Stimulated activated memory B cell treated with anti-CD40 and anti-IgM and Interleukin-4, amounts not matched to agents 10 μg/mL and 1 μg/mL and 100 μg/mL, for 72 hours (primary cell): ENCODE measurements at places on chromosomes 1 and 21.

DNA sequence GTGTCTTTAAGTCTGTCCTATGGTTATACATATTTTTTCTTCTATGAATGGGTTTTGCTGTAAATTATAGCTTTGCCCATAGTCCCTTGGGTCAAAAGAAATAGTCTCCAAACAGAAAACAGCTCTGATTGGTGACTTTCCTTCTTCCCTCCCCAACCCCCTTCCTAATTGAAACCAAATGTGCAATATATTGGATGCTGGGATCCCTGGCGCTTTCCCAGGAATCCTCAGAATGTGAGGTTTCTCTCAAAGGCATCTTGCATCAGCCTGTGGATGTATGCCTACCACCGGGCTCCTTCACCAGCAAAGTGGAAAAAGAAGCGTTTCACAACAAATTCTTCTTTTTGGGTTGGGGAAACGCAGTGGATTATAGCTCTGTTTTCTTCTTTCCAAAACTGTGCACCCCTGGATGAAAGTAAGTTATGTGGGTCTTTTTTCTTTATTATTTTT is at the start of gene DDR2:
DDR2 (plus strand) TSS at position 248 of the 450 bp plus-strand sequence. CDS start 86,600 bp downstream, outside the sequence.
- no peak for ATAC-seq

DNA sequence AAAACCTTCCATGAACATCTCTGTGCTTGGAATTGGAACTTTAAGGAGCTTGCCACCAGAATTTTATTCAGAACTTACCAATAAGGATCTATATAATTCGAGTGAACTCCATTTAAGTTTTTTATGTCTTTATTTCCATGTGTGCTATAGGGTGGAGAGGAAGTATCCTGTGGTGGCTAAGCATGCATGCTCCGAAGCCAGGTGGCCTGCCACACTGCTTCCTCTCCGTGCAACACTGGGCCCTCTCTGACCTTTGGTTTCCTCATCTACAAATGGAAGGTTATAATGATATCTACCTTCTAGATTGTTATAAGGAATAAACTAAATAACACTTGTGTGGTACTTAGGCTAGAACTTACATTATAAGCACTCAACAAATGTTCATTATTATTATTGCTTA is 382.1 kb downstream of the PTPRC start:
- ATAC-seq, result peak; percentile 69

GRCh38 chr21:29145354-29145782 is 14.9 kb downstream of the MAP3K7CL start:
- no peak for ATAC-seq

DNA sequence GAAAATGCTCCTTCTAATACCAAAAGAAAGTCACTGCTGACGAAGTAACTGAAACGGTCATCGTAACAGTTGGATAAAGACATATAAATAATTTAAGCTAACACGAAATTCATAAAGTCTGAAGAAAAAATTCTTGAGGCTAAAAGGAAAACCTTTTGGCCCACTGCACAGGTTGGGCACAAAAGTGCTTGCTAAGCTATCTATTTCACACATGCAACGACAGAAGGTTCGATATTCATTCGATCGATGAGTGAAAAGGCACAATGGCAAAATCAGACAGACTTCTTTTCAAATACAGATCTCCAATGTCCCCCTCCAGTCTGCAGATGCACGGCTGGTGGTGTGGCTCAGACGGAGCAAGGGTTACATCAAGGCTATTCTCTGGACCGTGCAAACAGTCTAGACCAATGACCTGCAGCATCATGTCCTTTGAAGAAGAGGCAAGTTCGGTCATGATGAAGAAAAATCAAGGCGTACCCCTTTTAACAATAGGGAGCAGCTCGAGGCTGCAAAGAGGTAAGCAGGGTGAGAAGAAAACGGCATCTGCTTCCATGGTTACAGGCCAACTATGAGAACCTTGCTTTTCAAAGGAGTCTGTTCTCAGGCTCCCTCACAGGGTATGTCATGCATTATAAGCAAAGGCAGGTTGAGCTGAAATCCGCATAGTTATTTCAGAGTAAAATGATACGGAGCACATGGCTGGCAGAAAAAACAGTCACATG is 579.6 kb downstream of the USP25 start:
- ATAC-seq, result no peak

DNA sequence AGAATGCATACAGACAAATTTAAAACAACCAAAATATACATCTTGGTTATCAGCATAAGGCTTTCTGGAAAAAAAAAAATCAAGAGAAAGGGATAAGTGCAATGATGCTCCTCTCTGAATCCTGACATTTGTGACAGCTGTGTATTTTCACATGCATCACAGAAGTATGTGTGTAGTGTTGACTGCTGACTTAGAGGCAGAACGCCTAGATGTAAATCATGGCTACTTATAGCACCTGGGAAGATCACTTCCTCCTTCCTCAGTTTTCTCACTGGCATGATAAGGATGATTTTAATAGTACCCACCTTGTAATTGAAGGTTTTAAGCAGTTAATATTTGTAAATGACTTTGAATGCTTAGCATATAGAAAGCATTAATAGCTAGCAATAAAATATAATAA is 112.5 kb downstream of the MRPL39 start:
- ATAC-seq, result no peak

GRCh38 chr1:69852706-69853105 is 285.0 kb downstream of the LRRC7 start:
- ATAC-seq, result no peak

DNA sequence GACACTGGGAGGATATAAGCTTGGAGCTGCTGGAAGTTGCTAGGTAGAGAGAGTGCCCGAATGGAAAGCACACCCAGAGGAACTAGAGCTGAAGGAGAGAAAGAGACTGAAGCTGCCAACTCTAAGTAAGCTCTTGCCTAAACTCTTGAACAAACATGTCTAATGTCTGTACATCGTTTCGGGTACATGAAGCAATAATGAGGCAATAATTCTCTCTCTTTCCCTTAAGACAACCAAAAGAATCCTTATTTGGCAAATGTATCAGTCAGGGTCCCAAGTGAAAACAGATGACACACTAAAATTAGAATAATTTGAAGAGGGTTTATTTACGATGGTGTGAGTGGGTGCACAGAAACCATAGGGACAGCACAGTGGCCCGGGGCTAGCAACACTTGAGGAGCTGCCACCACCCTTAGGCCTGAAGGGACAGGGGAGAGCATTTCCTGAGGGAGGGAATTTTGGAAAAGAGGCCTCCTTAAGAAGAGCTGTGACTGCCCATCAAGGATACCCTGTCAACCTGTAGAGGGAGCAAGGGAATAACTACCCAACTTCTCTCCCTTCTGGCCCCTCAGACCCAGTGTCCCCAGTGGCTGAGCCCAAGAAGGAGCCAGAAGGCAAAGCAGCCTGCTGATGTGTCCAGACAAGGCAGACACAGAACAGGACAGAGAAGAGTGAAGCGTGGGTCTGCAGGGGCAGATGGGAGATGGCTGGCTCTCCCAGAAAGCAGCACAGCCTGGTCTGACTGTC is 36.1 kb upstream of the KHDRBS1 start:
- no peak for ATAC-seq

DNA sequence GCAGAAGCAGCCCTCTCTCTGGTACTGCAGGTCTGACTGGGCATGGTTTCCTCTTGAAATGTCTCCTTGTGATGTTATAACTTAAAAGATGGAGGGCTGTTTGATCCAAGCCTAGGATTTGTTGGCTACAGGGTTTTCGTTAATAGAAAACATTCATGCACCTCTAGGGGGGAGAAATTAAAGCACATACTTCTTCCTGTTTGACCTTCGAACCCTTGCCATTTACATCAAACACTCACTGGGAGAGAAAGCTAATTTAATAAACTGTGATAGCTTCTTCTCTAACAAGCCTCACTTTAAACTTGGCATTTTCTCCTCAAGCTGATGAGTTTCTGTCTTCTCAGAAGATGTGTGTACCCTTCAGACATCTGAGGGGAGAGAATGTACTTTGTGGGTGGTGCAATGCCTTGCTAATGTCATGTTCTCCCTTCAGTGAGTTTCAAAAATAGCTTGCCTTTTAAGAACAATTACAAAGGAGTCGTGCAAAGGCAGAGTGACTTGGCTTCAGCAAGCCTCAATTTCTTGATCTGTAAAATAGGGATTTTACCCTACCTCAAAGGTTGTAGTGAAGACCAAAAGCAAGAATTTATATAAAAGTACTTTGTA is 20.4 kb downstream of the CACHD1 start:
- no peak for ATAC-seq
